CD4-positive, alpha-beta T cell treated with Interleukin-4 for 1 hour (primary cell): ENCODE measurements at places on chromosomes 11 and 22.

DNA sequence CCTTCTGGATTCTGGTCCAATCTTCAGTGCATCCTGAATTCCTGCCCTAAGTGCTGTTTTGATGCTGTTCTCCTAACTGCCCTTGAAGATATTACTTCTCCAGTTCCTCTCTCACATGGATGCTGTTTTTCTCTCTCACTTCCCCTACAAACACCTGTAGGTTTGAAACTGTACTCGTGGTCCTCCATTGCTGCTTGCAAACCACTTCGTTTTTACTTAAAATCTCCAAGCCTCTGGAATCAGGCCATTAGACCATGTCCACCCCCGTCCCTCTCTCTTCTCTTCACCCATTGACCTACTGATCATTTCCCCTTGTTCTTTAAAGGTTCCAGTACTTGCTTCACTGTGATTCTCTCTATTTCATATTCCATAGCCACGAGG is 988.1 kb downstream of the NTM start:
- no peak for DNase-seq

- no peak for DNase-seq
These were observed 83.2 kb upstream of the POU2AF2 start for GRCh38 chr11:111162305-111162704.

GRCh38 chr11:119340335-119341221 is at the start of gene C1QTNF5:
Gene C1QTNF5 (minus strand): TSS chr11:119340883. CDS start chr11:119340397, 486 bp downstream.
- no peak for DNase-seq

GRCh38 chr22:28006271-28006670 is 87.2 kb upstream of the PITPNB start:
- DNase-seq: no peak

- no peak for DNase-seq
These were observed 10.9 kb downstream of the SMC1B start for GRCh38 chr22:45402466-45402985.

GRCh38 chr22:48624401-48624800 is 1203.3 kb downstream of the BRD1 start:
- no peak for DNase-seq

- no peak for DNase-seq
These were observed 2.3 kb downstream of the MALAT1 start for GRCh38 chr11:65501186-65501471.

- no peak for DNase-seq
These were observed 12.8 kb downstream of the TTLL12 start for GRCh38 chr22:43173976-43174720.
